Right ventricle myocardium superior (tissue), 1 donor: ENCODE measurements at places on chromosomes 1 and 21. TPM values are rescaled to one million over a fixed set of nuclear protein-coding genes. Genes with fewer than 3 reads are reported as not detected.

PRAMEF6 gene
- not detected for total RNA-seq

STYXL2 gene
- total RNA-seq: 121 TPM

OR6F1 gene
- not detected for total RNA-seq

SPATA46 gene
- total RNA-seq: not detected

TMIGD3 gene
- 0.89 TPM for total RNA-seq
